ENCODE measurements at places on chromosomes 2 and 18.

DNA sequence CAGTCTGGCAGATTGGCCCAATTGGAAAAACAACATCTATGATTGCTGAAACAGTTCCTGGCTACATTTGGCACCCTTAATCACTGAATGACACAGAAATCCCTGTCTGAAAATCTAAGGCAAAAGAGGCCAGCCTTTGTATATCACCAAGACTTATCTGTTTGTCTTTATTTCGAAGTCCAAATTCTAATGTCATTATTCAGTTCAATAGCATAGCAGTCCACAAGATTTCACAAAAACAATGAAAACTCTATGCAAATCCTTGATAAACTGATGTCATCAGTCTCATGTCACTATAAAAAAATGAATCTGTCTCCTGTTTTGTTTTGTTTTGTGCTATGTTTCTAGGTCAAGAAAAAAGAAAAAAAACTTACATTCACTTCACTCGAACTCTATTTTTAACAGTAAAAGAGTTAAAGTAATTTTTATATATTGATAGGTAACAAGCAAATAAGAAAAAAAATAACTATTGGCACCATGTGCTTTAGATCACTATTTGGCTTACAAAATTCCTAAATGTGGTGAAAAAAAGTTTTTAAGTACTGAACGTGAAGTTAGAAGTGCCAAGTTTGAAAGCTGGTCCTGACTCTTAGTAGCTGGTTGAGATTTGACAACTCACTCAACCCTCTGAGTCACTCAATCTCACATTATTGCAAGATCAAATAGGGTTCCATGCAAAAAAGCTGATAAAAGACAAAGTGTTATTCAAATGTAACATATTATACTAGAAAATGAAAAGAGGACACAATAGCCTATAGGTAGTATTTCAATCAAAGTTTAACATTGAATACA lies 359.3 kb downstream of the IRS1 start:
- DNase-seq, result no peak

- DNase-seq, result no peak
Observed at GRCh38 chr18:25164848-25165811, 186.8 kb downstream of the ZNF521 start.

DNA sequence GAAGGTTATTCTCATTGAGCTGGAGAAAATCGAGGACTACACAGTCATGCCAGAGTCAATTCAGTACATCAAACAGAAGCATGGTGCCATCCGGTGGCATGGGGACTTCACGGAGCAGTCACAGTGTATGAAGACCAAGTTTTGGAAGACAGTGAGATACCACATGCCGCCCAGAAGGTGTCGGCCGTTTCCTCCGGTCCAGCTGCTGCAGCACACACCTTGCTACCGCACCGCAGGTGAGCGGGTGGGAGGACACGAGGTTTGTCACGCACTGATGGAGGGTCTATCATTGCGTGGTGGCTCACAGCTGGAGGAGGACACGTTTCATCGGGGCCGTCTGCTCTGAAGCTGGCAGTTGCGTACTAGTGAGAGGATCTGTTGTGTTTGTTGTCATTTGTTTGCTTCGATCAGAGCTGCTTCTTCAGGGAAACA lies 48.2 kb downstream of the IL1RL2 start:
- DNase-seq, result no peak

GRCh38 chr2:58875436-58875835 lies 634.3 kb upstream of the FANCL start:
- DNase-seq, result no peak

GRCh38 chr2:222609381-222609780 lies 46.5 kb downstream of the FARSB start:
- DNase-seq, result no peak

- DNase-seq, result no peak
Observed at GRCh38 chr2:162017233-162017632, 56.8 kb downstream of the DPP4 start.

GRCh38 chr2:9756692-9757250 lies 86.5 kb upstream of the TAF1B start:
- no peak for DNase-seq

GRCh38 chr2:172380436-172381274 lies 46.7 kb upstream of the ITGA6 start:
- no peak for DNase-seq

GRCh38 chr2:177180269-177181000 lies 32.2 kb upstream of the HNRNPA3 start:
- no peak for DNase-seq

DNA sequence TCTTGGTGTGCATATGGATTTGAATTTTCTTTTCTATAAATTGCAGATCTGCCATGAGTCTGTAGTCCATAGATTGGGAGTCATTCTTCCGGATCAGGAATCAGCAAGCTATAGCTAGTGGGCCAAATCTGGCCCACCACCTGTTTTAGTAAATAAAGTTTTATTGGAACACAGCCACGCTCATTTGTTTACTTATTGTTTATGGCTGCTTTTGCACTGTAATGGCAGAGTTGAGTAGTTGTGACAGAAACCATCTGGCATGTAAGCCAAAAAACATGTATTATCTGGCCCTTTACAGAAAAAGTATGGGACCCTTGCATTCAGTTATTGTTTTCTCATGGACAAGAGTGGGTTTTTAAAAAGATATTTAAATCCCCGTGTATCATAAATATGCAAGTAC lies 191.2 kb downstream of the LRRTM1 start:
- DNase-seq, result no peak

DNA sequence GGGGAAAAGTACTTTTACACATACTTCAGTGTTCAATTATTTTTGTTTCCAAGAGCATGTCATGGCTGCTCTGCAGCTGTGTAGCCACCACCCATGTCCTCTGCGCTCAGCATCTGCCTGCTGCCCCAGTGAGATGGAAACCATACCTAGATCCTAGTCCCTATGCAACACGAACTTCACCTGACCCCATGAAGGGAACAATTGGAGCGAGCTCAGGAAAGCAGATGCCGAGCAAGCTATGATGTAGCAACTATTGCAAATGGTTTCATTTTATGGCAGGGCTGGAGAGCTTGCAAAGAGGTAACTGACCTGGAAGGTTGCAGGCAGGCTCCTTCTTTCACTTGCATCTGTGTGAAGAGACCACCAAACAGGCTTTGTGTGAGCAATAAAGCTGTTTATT lies 1.3 kb upstream of the CCDC141 start:
- no peak for DNase-seq

- DNase-seq, result no peak
Observed at GRCh38 chr2:58553937-58554336, 312.8 kb upstream of the FANCL start.

DNA sequence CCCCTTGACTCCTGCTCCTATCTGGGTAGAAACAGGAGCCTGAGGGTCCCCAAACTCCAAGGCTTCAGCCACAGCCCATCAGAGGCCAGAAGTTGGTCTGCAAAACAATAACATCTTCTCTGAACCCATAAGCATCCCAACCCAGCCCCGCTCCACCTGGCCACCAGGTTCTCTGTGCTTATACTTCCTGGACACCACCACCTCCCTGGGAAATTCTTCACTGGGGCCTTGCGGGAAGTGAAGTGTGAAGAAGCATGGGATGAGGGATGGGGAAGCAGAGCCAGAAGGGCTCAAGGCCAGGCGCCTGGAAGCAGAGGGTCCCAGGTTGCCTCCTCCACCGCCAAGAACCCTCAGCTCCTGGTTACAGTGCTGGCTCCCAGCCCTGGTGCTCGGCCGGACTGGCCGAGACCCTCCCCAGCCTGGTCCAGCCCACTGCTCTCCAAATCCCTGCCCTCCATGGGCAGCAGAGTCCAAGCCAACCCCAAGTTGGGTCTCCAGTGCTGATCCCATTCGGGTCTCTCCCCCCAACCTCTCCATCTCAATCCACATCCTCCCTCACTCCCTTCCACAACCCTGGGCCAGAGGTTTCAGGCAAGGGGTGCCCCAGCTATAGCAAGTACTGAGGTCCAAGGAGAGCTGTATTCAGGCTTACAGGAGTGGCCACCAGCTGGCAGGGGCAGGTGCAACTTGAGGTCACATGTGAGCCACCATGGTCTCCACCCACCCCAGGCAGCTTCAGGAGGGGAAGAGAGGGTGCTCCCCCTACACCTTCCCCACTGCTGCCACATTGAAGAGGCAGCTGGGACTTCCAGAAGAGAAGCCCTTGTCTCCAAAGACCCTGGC lies 60.7 kb downstream of the TNS1 start:
- DNase-seq, result no peak

- DNase-seq, result no peak
Observed at GRCh38 chr2:164453656-164454305, 167.5 kb downstream of the GRB14 start.

- DNase-seq, result no peak
Observed at GRCh38 chr2:159026170-159026569, 57.7 kb downstream of the TANC1 start.

- DNase-seq, result no peak
Observed at GRCh38 chr2:69145204-69145603, 132.2 kb downstream of the ANTXR1 start.

- no peak for DNase-seq
Observed at GRCh38 chr18:75253784-75254183, 43.2 kb downstream of the TSHZ1 start.
